Liver (tissue), 10 donors: ENCODE measurements at places on chromosomes 13 and 19.

- DNase-seq: no peak
Observed at GRCh38 chr19:18494267-18494607, 27.6 kb downstream of the ELL start.

- no peak for DNase-seq
Observed at GRCh38 chr13:23703246-23703860, 133.1 kb downstream of the TNFRSF19 start.

DNA sequence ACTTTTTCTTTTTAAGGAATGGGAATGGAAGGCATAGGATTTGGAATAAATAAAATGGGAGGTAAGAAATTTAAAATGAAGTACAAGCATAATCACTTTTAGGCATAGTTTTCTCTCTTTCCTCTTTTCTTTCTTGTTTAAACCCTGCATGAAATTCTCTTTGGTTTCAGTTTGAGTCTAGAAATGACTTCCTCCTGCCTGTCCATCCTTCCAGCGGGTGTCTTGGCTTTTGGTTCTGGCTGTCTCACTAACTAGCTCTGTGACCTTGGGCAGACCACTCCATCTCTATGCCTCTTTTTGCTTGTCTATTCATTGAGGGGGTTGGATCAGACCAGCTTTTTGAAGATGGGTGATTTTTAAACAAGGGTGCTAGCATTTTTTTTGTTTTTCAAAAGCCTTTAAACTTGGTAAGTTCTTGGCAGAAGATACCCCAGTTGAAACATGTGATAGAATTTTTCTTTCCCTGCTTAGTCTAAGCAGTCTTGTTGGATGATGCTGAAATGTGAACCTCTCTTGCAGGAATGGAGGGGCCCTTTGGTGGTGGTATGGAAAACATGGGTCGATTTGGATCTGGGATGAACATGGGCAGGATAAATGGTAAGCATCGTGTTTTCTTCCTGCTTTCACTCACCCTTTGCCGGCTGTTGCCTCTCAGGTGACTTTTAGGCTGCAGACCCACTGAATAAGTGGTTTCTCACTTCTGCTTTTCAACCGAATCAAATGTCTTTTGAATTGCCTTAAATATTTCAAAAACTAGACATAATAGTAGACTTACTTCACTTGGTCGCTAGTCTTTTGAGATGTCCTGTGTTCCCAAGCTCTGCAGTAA lies 28.6 kb downstream of the PRAM1 start:
- DNase-seq: no peak

DNA sequence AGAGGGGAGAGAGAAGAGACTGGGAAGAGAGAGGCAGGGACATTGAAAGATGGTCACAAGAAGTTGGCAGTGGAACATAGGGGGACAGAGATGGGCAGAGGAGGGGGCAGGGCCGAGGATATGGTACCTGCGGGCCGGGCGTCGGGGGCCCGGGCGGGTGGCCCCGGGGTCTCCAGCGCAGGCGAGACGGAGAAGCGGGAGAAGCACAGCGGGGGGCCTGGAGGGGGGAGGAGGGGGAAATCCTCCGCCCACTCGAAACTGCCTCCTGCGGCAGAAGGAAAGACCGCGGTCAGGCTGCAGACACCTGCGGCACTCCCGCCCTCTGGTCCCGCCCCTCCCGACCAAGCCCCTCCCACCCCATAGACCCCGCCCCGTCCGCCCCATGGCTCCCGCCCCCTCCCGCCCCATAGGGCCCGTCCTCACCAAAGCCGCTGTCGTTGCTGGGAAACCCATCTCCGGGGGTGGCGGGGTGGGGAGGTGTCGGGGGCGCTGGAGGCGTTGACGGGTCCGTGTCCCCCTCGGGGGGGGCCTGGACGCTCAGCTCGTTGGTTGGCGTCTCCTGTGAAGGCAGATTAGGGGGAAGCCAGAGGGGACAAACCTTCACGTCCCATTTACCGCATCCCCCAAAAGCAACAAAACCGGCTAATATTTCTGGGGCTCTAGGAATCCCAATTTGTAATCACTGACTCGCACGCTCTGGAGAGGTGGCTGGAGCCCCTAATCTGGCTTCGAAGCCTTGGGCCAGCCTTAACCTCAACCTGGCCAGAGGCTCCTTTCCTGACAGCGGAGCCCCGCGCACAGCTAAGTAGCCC lies 20.4 kb downstream of the LMTK3 start:
- DNase-seq: peak; percentile 73

GRCh38 chr19:18280247-18281081 lies 958 bp downstream of the JUND start:
- peak; percentile 83 for DNase-seq

GRCh38 chr13:63156816-63157215 lies 1741.2 kb upstream of the PCDH20 start:
- DNase-seq: no peak

- DNase-seq: no peak
Observed at GRCh38 chr13:50527612-50528509, 315.6 kb downstream of the DLEU7 start.

DNA sequence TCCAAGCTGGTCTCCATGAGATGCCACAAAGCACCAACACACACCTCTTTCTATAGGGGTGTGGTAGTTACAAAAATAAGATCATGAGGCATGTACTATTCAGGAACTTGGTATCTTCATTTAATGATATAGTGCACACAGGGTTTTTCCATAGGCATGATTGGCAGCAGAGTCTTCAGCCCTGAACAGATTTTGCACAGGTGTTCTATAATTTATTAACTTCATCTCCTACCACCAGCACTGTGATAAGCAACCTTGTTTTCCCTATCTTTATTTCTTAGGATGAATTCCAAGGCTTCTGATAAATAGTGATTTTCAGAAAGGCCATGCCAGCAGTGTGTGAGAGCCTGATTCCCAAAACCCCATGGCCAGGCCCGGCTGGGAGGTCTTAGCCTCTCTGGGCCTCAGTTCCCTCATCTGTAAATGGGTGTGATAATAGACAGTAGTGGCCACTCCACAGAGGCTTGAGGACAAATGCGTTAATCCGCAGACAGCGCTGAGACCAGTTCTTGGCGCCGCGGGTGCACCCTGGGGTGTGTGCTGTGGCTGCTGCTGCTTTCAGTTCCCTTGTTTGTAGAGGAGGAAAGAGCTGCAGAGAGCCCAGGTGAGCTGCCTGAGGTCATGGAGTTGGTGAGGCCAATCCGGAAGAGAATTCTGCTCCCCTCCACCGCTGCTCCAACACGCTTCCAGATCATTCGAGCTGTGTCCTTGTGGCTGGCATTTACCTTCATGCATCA lies 33.1 kb downstream of the DHRS12 start:
- no peak for DNase-seq

- no peak for DNase-seq
Observed at GRCh38 chr13:110517505-110518225, 43.9 kb downstream of the RAB20 start.

DNA sequence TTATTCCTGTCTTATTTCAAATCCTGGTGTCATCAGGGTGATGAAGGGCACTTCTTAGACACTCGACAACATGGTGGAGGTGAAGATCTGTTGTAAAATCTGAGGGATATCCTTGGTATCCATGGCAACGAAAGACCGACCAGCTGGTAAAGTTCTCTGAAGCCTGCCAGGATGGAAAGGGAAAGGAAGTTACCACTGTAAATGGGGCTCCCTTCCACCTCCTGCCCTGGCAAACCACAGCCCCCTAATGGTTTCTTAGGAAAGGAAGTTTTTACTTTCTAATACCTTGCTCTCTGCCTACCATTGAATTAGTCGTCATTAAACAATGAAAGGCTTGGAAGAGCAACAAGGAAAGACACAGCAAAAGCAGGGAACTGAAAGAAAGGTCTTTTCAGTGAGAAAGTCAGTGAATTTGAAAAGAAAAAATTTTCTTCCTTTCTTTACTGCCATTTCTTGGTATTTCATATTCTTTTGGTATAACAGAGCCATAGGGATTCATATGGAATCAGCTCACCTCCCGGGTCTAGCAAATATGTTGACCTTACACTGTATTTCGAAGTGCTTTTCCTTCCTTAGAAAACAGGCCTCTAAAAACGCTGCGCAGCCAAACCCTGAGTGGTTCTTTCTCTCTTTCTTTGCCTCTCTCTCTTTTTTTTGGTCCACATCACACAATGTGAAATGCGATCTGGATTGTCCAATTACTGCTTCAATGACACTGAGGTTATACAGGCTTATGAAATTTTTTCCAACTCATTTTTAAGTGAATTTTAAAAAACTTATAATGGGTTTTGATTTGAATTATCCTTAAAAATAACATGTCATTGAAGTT lies 111.0 kb downstream of the RGCC start:
- DNase-seq: no peak

DNA sequence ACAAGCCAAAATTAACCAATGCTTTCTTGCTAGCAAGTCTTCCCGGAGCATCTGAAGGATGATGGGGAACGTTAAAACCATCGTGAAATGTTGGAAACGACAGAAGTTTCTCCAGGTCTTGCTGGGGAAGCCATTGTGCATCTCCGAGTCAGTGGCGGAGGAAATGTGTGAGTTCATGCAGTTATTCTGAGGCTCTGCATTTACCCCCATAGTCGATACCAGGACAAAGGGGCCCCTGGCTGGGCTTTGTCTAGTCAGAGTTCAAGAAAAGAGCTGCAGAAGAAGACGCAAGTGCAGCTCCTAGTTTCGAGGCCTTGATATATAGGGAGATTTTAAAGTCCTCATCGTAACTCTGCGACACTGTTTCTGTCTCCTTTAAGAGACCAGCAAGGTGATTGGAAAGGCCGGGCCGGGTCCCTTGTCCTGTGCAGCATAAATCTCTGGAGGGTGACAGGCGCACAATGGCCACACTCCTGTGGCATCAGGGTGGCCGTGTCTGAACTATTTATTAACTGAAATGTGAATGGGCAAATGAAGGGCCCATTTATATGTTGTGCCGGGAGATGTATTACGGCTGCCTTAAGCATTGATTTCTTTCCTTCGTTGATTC lies 172.0 kb downstream of the TEX29 start:
- no peak for DNase-seq

- peak; percentile 52 for DNase-seq
Observed at GRCh38 chr13:57633141-57633949, 1.8 kb downstream of the PCDH17 start.

- DNase-seq: no peak
Observed at GRCh38 chr19:46603195-46603637, 2.1 kb downstream of the CALM3 start.

DNA sequence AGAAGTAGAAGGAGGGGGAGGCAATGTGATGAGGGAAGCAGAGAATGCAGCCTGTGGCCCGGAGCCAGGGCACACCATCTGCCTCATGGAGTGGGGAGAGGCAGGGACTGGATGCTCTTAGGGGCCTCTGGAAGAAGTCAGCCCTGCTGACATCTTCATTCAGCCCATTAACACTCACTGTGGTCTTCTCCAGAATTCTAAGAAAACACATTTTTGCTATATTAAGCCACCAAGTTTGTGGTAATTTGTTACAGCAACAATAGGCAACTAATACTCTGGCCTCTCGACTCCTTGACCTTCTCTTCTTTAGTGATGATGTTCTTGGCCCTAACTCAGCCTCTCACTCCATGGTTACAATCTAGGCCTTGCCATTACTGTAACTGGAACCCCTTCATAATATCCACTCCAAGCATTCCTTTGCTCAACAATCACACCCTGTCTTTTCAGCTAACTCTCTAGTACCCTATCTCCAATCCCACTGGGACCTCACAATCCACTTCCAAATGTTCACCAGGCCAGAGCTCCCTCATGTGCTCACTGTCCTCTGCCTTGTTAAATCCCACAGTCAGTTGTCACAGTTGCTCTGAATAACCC lies 98.5 kb downstream of the MIPEP start:
- DNase-seq: no peak

DNA sequence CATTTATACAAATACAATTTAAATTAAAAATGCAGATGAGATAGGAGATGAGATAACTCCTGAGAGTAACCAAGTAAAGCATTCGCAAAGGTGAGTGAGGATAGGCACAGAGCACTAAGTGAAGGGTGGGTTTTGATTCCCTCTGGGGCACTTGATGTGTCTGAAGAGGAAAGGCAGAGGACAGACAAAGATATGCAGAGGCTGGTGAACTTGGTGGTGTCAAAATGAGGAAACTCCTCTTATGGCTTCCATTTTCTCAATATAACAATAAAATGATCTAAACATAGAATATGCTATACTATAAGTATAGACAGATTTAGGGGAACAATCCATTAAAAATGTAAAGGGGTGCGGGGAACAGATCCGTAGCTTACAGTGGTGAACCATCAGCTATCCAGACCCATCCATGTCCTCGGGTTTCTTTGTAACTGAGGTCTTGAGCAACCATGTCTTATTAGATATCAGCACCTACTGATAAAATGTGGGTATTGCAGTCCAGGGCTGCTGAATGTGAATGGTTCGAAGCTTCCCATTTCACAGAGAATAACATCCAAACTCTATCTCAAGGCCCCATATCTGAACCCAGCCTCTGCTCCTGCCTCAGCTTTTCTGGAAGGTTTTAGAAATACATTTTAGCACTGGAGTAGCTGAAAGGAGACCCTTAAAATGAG lies 73.9 kb upstream of the SLC10A2 start:
- no peak for DNase-seq

- DNase-seq: no peak
Observed at GRCh38 chr13:101522607-101523006, 70.1 kb downstream of the ITGBL1 start.

DNA sequence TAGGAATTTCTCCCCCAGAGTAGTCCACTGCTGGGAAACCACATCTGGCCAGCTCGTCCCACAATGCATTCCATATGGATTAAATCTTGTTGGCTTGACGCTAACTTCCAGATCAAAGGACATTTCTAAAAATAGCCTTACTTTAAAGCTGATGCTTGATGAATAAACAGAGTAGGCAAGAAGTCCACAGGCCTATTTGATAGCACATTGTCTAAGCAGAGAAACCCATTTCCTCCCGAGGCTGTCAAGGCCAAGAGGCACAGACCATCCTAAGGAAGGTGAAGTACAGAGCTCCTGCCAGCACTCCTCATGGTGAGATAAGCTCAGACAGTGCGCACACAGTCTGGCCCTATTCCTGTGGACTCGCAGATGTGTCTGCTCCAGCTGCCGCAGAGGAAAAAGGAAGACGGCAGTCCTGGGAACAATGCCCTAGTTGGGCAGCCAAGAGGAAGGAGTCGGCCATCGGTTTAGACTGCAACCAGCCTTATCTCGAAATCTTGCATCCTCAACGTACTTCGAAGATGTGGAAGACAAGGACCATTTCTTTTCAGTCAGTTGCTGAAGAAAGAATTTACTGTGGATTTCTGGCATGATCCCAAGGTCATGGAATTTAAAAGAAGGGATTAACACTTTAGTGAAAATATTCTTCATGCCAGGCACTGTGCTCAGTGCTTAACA lies 156.8 kb downstream of the RGCC start:
- no peak for DNase-seq

GRCh38 chr13:20073775-20074174 lies 87.1 kb downstream of the GJA3 start:
- DNase-seq: no peak

DNA sequence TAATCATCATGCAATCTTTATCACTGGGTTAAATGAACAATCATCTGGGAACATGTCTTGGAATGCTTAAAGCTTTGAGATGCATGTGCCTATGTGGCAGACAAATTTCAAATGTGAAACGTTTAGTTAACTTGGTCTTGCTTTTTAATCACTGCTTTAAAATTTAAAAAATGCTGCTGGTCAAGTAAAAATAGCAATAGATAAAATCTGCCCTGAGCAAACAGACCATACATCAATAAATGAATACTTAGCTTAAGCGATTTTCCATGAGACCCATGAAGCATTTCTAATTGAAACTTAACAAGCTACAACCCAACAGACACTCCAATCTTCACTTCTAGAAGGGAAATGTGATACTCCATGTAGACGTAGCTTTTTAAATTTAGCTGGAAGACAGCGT lies 1.9 kb upstream of the KL start:
- no peak for DNase-seq
